CD4-positive, alpha-beta T cell treated with Interleukin-4 for 1 hour (primary cell): ENCODE measurements at places on chromosomes 5 and 9.

DNA sequence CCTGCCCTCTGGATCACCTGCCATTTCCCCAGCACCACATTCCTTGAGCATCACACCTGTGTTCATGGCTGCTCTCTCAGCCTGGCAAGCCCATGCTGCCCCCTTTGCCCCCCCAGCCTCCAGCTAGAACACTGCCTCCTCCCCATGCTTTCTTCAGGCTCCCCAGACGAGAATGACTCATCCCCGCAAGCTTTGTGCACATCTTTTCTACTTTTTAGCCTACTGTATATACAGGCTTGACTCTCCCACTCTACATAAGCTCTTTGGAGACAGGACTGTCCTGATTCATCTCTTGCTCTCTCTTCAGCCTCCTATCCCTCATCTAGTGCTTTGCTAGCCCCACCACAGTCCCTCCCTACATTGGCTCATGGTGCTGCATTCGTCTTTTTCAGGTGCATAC lies 19.9 kb upstream of the GLIPR2 start:
- DNase-seq: no peak

- DNase-seq: no peak
Measured at GRCh38 chr5:142640316-142641005, 45.4 kb downstream of the FGF1 start.

GRCh38 chr5:138029501-138029900 lies 3.4 kb downstream of the FAM13B start:
- DNase-seq: peak; percentile 11

DNA sequence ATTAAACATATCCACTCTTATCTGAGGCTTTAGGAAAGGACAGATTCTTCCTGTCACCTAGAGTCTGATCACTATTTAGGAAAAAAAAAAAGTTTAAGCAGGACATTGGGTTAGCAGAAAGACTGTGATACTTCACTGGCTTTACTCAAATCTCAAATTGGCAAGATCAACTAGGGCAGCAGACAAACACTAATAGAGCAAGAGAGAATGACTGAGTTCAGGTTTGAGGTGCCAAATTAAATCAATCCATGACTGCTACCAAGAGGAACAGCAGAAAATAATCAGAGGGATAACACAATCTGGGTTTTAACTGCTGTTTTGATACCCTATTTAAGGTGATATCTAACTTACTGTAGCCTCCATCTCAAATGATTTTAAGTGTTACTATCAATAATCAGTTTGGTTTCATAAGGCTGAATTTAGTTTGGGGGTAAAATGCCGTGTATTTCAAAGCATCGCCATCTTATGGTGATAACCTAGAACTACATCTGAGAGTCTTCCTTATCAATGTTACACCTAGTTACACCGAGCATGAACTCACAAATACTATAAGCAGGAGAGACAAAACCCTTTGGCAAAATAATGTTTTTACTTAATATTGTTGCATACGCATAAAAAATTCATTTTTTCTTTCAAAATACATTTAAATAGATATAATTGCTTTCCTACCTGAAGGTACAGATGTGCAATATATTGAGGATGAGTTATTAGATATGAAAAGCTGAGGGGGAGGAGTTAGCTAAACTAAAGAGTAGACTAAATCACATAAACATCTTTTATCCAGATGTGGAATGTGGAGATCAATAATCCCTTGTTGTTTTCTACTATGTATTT lies 286.4 kb upstream of the CDH12 start:
- DNase-seq: no peak
